HAP-1 (cell line): ENCODE measurements at places on chromosomes 2 and 18.

DNA sequence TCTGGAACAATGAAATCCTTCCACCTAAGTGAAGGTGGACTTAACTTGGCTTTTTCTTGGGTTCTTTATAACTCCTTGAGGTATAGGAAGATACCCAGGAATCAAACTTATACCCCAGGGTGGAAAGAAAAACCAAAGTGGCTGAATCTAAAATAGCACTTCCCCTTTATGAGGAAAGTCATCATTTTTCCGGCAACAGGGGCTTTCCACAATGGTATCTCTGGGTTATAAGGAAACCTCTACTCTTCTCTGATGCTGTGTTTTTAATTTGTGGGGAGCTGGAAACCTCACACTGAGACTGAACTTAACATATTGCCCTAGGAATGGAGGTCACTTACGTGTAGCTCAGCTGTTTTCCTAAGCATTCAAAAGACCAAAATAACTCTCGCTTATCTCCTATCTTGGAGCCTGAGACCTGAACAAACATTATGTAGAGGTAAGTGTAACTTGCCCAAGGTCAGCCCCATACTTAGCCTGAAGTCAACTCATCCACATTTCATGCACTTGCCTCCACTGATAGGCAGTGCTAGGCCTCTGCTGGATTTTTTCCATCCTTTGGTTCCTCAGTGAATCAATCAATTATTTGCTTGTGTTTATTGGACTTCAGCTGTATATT lies 117.9 kb downstream of the SETBP1 start:
- DNase-seq = no peak

DNA sequence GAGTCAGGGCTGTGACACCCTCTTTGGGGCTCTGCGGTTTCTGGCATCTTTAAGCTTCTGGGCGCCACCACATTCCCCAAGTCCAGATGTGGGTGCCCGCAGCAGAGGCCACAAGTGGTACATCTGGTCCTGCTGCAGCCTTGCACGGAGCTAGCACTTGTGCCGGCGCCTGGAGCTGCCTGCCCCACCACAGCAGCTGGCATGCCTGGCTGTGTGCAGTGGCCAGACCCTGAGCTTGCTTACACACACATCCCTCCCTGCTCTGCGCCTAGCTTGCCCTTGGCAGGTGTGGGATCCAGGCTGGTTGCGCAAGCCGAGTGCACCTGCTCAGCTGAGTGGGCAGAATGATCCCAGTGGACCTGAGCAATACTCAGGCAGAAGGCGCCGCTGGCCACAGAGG lies 27.3 kb downstream of the SLC4A10 start:
- no peak for DNase-seq

- no peak for DNase-seq
Measured at GRCh38 chr2:75290600-75291150, 91.4 kb upstream of the TACR1 start.

DNA sequence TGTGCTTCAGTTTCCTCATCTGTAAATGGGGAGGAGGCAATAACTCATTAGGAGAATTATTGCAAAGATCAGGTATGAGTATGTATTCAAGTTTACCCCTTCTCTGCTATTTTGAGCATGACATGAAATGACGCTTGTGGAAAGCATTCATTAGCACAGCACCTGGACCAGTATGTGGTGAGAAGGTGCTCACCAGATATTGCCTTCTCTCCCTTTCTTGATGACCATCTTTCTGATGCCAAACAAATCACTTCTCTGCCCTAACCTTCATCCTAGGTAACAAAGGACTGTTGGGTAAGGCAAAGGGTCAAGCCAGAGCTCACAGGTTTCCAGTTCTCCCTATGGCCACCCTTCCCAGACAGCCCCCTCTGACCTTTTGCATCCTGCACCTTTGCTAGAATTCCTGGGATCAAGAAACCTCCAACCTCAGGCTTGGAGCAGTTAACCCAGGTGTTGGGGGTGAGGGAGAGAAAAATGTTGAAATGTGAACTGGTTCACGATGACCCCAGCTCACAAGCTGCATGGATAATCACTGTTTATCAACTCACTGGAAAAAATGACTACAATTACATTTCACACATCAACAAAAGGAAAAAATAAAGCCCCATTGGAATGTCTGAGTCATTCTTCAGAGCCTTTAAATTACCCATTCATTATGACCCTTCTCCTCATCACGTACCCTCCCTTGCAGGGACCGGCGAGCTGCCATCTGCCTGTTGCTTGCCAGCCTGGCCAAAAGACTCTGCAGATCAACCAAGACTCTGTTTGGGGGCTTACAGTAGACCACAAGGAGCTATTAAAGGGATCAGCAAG lies 41.6 kb downstream of the LBH start:
- peak; percentile 83 for DNase-seq

DNA sequence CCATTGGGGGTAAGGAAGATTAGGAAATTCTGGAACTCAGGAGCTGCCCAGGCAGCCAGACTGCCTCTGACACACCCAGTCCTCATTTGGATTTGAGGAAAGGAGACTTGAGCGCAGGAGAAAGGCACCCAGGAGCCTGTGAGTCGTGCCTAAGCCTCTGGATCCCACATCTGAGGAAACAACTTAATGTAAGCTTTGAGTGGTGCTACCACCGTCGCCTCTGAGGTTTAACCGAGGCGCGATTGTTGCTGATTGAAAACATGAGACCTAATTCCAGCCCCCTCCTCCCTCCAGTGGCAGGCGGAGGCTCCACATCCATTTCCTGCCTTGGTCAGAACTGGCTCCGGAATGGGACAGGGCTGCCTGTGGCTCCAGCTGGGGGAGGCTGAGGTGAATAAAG lies 176.7 kb upstream of the PKDCC start:
- no peak for DNase-seq

DNA sequence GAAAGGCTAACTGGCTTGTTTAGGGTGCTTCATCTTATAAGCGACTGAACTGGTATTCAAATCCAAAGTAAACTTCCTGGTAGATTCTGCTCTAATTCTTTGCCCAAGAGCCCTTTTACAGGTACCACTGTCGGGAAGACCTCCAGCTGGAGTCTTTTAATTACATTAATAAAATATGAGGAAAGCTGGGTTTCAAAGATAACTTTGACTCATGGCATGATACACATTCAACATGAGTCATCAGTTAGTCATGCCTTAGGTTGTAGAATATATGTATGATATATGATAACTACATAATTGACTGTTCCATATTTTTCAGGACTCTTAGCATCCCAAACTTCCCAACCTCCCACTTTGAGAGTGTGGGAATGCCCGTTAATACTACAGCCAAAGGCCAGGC lies 32.3 kb downstream of the ZCCHC2 start:
- no peak for DNase-seq

GRCh38 chr2:166238176-166238575 lies 110.4 kb upstream of the SCN1A start:
- no peak for DNase-seq

DNA sequence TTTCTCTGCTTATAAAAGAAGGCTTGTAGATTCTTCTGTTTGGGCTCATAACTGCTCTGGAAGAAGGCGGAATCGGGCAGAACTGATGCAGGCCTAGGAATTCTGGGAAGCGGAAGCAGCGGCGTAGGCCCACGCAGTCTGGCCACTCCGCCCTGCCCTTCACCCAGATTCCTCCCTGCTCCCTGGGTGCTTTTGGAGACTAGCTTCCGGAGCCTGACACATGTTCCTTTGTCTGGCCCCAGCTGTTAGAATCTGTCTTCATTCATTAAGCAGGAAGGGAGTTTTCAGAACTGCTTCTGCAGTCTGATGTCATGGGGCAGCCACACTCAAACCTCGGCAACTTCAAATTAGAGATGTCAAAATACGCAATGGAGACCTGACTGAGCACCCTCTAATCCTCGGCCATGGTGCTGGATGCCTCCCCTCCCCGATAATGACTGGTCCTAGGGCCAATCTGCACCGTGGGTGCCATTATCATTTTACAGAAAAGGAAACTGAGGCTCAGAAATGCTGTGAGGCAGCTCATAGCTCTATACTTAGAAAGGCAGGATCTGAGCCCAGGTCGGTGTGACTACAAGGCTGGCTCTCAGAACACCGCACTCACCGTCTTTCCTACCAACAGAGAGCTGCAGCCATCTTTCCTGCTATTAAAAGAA lies 275.7 kb downstream of the MYCN start:
- DNase-seq = no peak

- no peak for DNase-seq
Measured at GRCh38 chr18:11512096-11513025, 97.0 kb upstream of the SLC35G4 start.
